Breast epithelium (tissue), 4 donors: ENCODE measurements at places on chromosomes 6 and 20. TPM values are rescaled to one million over a fixed set of nuclear protein-coding genes. Genes with fewer than 3 reads are reported as not detected.

DNA sequence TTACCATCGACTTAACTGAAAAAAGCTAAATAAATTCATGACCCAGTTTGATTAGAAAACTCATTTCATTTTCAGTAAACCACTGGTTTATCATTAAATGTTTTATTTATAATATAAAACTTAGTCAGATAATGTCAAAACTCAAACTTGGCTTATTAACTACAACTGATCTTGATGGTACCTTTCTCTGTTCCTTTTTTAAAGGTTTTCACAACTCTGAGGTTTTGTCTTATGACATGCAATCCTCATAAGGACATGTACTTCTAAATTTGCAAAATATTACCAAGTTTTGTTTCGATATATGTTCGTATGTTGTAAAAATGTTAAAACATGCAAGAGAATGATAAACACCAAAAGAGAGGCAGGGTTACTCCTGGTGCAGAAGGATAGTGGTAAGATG is 82.5 kb upstream of the PDE10A start:
- no peak for DNase-seq
- no peaks in the 10 kb centered on the region for H3K36me3 ChIP-seq
- H3K27me3 ChIP-seq = no peaks in the 10 kb centered on the region

DNA sequence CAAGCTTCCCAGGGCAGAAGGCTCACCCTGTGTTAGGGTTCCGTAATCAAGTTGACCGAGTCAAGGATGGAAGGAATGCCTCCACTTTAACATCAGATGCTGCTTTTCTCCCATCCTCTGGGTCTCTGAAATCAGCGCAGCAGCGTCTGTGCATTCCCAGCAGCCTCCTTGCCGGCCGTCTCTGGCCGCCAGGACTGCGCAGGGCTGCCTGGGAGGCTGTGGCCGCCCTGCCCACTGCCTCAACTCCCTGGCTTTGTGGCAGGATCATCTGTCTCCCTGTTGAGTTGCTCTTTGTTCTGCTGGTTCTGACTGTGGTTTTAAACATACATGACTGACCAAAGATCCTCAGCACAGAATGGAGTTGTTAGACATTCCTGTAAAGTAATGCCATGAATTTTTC is 56.5 kb downstream of the DLL1 start:
- no peaks in the 10 kb centered on the region for H3K27me3 ChIP-seq
- H3K36me3 ChIP-seq = no peaks in the 10 kb centered on the region
- H3K4me3 ChIP-seq = no peak overlapping the region

- H3K4me1 ChIP-seq = no peaks in the 10 kb centered on the region
- no peak overlapping the region for H3K4me3 ChIP-seq
- H3K27ac ChIP-seq = no peak overlapping the region
These were observed 708.7 kb downstream of the UTRN start for GRCh38 chr6:144993870-144994269.

DNA sequence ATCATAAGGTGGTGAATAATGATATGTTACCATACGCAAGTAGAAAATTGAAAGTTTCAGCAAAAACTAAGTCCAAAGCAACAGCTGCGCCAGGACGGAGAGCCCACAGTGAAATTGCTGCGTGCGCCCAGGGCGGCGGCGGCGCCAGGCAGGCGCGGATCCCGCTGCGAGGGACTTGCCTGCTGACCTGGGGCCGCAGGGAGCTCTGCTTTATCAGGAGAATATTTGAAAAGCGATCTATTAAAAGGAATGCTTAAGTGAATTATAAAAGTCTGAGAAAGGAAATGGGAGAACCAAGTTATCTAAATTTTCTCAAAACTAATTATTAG is 85.4 kb downstream of the THBS2 start:
- no peak overlapping the region for H3K4me3 ChIP-seq
- DNase-seq = no peak
- H3K27ac ChIP-seq = no peak overlapping the region
- no peaks in the 10 kb centered on the region for H3K36me3 ChIP-seq
- no peaks in the 10 kb centered on the region for H3K27me3 ChIP-seq
- H3K4me1 ChIP-seq = peaks cover 3% of the 10 kb centered on the region

GRCh38 chr6:25874822-25875562 is 949 bp upstream of the SLC17A3 start:
- H3K27ac ChIP-seq = no peak overlapping the region
- no peaks in the 10 kb centered on the region for H3K4me1 ChIP-seq
- H3K27me3 ChIP-seq = no peaks in the 10 kb centered on the region
- no peak overlapping the region for H3K4me3 ChIP-seq
- H3K36me3 ChIP-seq = no peaks in the 10 kb centered on the region

- no peaks in the 10 kb centered on the region for H3K36me3 ChIP-seq
- no peaks in the 10 kb centered on the region for H3K4me1 ChIP-seq
- H3K27me3 ChIP-seq = no peaks in the 10 kb centered on the region
- no peak overlapping the region for H3K27ac ChIP-seq
These were observed 34.5 kb downstream of the MDGA1 start for GRCh38 chr6:37663019-37663810.

DNA sequence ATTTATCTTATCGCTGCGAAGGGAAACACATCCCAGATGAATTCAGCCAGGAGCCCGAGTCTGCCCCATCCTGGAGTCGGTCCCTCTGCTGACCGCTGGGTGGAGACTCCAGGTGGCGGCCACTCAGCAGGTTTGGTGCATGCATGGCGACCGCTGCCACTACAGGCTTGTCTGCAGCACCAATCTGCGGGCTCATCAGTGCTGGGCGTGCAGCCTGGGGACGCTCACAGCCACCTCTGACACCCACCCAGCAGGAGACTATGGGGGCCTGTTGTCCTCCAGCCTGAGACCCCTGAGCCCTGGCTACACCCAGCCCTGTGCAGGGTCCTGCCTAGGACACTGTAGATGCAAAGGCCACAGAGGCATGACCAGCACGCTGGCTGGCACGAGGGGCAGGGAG is 40.5 kb upstream of the GATA5 start:
- no peak overlapping the region for H3K27ac ChIP-seq
- peaks cover 7% of the 10 kb centered on the region for H3K27me3 ChIP-seq
- DNase-seq = no peak

GRCh38 chr6:85389151-85389797 is 60.6 kb upstream of the NT5E start:
- no peaks in the 10 kb centered on the region for H3K36me3 ChIP-seq
- H3K4me1 ChIP-seq = no peaks in the 10 kb centered on the region
- no peak overlapping the region for H3K27ac ChIP-seq
- no peak overlapping the region for H3K4me3 ChIP-seq
- DNase-seq = no peak

DNA sequence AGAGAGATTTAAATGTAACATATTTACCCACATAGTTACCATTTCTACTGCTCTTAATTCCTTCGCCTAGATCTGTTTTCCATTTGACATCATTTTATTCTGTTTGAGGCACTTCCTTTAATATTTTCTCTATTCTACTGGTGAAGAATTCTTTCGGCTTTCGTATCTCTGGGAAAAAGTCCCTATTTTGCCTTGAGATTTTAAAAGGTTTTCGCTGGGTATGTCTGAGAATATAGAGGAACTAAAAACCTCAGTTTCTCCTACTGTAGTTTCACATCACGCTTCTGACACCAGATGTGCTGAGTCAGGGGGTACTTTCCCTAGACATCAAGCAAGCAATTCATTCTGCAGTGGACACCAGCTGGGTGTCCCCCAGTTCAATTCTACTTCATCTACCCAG is 61.7 kb downstream of the E2F3 start:
- H3K4me1 ChIP-seq = no peaks in the 10 kb centered on the region
- no peaks in the 10 kb centered on the region for H3K27me3 ChIP-seq
- no peaks in the 10 kb centered on the region for H3K36me3 ChIP-seq

GRCh38 chr6:147961481-147962141 is 381.0 kb upstream of the SASH1 start:
- no peaks in the 10 kb centered on the region for H3K36me3 ChIP-seq
- H3K27ac ChIP-seq = peak overlapping the region; percentile 25
- H3K4me1 ChIP-seq = no peaks in the 10 kb centered on the region
- no peak overlapping the region for H3K4me3 ChIP-seq

GRCh38 chr20:57164872-57165271 is 101.6 kb downstream of the BMP7 start:
- no peak for DNase-seq
- H3K27me3 ChIP-seq = no peaks in the 10 kb centered on the region
- no peaks in the 10 kb centered on the region for H3K4me1 ChIP-seq
- H3K36me3 ChIP-seq = no peaks in the 10 kb centered on the region
- H3K27ac ChIP-seq = no peak overlapping the region

DNA sequence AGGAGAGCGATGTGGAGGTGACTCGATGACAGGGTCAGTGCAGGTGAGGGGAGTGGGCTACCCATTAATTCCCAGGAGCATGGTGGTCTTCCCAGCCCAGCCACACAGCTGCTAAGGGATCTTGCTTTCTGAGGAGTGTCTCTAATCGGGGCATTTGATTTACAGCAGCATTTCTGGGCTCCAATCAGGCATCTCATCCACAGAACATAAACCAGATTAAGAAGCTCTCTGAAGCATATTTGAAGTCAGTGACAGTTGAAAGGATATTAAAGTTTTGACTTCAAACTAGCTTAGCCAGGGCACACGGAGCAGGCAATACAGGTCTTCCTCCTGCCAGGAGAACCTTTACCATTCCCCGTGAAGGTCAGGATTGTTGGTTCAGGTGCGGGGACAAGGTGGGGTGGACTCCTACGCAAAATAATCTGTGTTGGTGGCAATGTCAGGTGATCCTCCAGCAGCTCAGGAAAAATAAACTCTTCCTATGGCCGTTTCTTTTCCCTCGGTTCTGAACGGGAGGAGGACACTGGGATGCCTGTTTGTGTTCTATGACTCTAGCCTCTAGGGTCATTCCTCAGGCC is 39.9 kb upstream of the ZNF831 start:
- no peaks in the 10 kb centered on the region for H3K4me1 ChIP-seq
- H3K27me3 ChIP-seq = no peaks in the 10 kb centered on the region
- no peak overlapping the region for H3K27ac ChIP-seq
- DNase-seq = no peak

GRCh38 chr6:17688481-17688880 is 18.2 kb downstream of the NUP153 start:
- no peak overlapping the region for H3K4me3 ChIP-seq
- no peak for DNase-seq
- H3K4me1 ChIP-seq = no peaks in the 10 kb centered on the region
- no peaks in the 10 kb centered on the region for H3K36me3 ChIP-seq
- H3K27ac ChIP-seq = no peak overlapping the region
- H3K27me3 ChIP-seq = no peaks in the 10 kb centered on the region

DNA sequence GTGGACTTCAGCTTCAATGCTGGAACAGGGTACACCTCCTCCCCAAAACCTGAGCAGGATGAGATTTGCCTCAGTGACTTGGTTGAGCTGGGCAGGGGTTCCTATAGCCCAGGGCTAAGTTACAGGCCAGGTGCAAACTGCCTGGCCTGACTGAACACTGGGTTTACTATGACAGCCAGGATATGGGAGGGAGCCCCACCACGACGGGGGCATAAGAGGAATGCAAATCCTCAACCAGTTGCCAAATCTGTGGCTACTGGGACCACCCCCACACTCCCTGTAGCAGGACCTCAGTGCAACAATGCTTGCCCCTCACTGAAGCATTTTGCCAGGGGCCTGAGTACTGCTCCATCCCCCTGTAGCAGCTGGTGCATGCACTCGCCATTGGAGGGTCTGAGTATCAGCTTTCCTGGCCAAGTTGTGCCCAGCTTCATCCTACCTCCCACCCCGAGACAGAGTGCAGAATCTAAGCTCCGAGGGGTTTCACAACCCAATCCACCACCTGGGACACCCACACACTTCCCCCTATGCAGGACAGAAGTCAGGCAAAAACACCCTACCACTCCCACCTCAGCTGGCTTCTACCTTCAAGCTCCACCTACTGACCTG is 27.6 kb downstream of the TREML4 start:
- H3K4me3 ChIP-seq = no peak overlapping the region
- DNase-seq = no peak
- H3K36me3 ChIP-seq = no peaks in the 10 kb centered on the region

- H3K36me3 ChIP-seq = no peaks in the 10 kb centered on the region
- H3K4me1 ChIP-seq = no peaks in the 10 kb centered on the region
- H3K27me3 ChIP-seq = no peaks in the 10 kb centered on the region
- H3K4me3 ChIP-seq = no peak overlapping the region
These were observed 491.9 kb upstream of the SOX4 start for GRCh38 chr6:21101694-21102093.

GRCh38 chr6:30829639-30830255 is 54.6 kb upstream of the DDR1 start:
- DNase-seq = no peak
- no peaks in the 10 kb centered on the region for H3K27me3 ChIP-seq
- H3K27ac ChIP-seq = peak overlapping the region; percentile 79
- H3K4me1 ChIP-seq = peaks cover 4% of the 10 kb centered on the region

DNA sequence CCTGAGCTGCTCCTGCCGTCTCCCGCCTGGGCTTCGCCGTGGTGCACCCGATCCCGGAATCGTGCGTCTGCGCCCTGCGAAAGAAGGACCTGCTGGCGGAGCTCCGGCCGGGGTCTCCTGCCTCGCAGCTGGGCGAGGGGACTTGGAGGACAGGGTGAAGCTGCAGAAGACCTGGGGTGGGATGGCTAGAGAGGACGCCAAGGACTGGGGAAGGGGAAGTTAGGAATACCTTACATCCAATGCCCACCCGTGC is 150.2 kb downstream of the PRL start:
- H3K27ac ChIP-seq = no peak overlapping the region
- no peaks in the 10 kb centered on the region for H3K27me3 ChIP-seq
- H3K36me3 ChIP-seq = no peaks in the 10 kb centered on the region

- H3K27ac ChIP-seq = no peak overlapping the region
- no peak for DNase-seq
- no peaks in the 10 kb centered on the region for H3K27me3 ChIP-seq
- no peaks in the 10 kb centered on the region for H3K36me3 ChIP-seq
- no peaks in the 10 kb centered on the region for H3K4me1 ChIP-seq
These were observed 17.0 kb downstream of the CDS2 start for GRCh38 chr20:5143851-5144250.

GRCh38 chr20:16580147-16580546 is 6.9 kb upstream of the KIF16B start:
- no peaks in the 10 kb centered on the region for H3K36me3 ChIP-seq
- DNase-seq = no peak
- H3K4me3 ChIP-seq = no peak overlapping the region
- no peaks in the 10 kb centered on the region for H3K4me1 ChIP-seq

- no peaks in the 10 kb centered on the region for H3K4me1 ChIP-seq
- H3K4me3 ChIP-seq = no peak overlapping the region
- no peaks in the 10 kb centered on the region for H3K36me3 ChIP-seq
These were observed 84.4 kb downstream of the CRYBG1 start for GRCh38 chr6:106444777-106445507.

ZBTB46 gene
- 18.7 TPM for total RNA-seq

TRIM10 gene
- total RNA-seq = not detected

VSX1 gene
- total RNA-seq = not detected

FAM184A gene
- total RNA-seq = 7.5 TPM

NNAT gene
- total RNA-seq = 9.7 TPM

NEURL2 gene
- total RNA-seq = 8.8 TPM

MMUT gene
- 23.2 TPM for total RNA-seq

UNC5CL gene
- total RNA-seq = 1.1 TPM

CFAP206 gene
- total RNA-seq = 0.64 TPM

PTCRA gene
- not detected for total RNA-seq

THBD gene
- total RNA-seq = 44.2 TPM

SYCP2L gene
- total RNA-seq = 1.8 TPM
